ENCODE measurements at places on chromosomes 2 and 18. TPM values are rescaled to one million over a fixed set of nuclear protein-coding genes. Genes with fewer than 3 reads are reported as not detected.

- DNase-seq = no peak
Measured at GRCh38 chr2:43459446-43460173, 136.2 kb downstream of the THADA start.

- no peak for DNase-seq
Measured at GRCh38 chr2:16325976-16326510, 339.6 kb downstream of the CYRIA start.

DNA sequence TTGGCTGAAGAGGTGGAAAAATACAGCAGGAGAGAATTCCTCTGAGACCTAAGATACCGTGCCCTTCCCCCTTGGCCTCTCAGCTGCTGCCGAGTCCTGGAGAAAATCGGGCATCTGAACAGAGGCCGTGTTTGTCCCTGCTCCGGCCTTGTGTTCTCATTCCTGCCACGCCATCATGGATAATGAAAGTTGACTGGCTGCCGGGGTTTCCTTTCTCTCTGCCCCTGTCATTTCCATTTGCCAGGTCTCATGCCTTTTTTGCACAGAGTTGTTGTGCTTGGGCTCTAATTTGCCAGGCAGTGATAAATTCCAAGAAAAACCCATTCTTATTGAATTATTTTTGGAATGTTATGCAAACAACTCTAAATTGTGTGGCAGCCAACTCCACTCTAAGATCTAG is 496.9 kb upstream of the TNP1 start:
- no peak for DNase-seq

DNA sequence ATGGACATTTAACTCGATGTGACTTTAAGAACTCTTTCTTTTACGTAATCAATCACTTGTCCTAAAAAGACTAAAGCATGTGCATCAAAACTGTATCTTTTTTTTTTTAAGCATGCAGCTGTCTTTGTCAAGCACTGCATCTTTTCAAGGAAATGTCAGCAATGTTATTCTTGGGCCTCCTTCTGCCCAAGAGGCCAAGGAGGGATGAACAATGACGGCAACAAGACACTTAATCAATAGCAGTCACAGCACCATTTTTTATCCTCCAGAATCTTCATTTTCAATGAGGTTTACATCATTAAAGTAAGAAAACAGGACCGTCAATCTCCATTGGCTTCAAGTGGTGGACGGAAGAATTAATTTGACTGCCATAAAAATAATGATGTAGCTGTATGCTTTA is 253.8 kb downstream of the AFF3 start:
- no peak for DNase-seq

DNA sequence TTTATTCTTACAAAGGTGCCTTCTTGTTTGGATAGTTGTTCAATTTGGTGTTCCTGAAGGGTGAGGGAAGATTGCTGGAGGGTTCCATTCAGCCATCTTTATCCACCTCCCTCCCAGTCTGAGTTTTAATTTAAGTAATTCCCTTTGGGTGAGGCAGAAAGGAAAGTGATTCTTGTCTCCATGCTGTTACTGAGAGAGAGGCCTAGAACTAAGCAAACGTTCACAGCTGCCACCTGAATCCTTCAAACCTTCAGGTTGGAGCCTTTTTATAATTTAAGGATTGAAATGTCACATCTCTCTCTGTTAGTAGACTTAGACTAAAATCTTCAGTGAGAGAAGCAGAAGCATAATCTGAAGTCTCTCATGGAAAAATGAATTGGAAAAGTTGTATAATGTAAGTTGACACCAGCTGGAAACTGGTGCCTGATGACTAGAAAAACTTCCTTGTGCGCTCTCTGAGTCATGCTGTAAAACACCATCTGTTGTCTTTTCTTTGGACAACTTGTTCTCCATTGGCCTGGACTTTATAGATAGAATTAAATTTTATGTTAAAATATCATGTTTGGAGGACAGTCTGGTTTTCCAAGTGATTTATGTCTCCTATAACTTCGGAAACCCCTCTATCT is 14.6 kb downstream of the STRADB start:
- DNase-seq = no peak

GRCh38 chr2:14843507-14844204 is 211.1 kb downstream of the LRATD1 start:
- DNase-seq = no peak

DNA sequence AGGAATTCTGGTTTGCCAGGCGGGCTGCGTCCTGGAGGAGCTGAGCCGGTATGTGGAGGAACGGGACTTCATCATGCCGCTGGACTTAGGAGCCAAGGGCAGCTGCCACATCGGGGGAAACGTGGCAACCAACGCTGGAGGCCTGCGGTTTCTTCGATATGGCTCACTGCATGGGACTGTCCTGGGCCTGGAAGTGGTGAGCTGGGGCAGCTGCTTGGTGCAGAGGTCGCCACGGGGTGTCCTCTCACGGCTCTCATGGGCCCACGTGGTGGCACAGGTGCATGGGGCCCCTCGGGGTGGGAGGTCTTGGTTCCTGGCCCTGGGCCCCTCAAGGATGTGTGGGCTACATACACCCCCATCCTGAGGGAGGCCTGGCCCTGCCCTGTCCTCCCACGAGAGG is 9.2 kb downstream of the D2HGDH start:
- no peak for DNase-seq

- DNase-seq = no peak
Measured at GRCh38 chr18:58646334-58646862, 17.5 kb upstream of the ALPK2 start.

DNA sequence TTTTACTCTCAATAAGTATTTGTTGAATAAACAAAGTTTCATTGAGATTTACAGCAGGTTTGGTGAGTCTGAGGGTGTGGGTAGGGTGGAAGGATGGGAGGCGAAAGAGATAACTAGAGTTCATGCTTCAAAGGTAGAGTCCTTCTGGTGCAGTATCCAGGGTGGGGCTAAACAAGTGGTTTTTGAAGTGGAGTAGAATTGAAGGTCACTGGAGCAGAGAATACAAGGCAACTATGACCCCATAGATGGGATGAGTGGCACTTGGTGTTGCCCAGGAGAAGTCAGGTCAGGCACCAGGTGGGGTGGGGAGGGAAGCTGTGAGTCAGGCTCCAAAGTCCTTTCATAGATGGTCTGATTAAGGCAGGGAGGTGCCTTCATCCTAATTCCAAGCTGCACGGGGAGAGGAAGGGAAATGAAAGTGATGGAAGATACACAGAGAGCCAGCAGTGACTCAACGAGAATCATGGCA is 6.6 kb upstream of the CAB39 start:
- no peak for DNase-seq

DNA sequence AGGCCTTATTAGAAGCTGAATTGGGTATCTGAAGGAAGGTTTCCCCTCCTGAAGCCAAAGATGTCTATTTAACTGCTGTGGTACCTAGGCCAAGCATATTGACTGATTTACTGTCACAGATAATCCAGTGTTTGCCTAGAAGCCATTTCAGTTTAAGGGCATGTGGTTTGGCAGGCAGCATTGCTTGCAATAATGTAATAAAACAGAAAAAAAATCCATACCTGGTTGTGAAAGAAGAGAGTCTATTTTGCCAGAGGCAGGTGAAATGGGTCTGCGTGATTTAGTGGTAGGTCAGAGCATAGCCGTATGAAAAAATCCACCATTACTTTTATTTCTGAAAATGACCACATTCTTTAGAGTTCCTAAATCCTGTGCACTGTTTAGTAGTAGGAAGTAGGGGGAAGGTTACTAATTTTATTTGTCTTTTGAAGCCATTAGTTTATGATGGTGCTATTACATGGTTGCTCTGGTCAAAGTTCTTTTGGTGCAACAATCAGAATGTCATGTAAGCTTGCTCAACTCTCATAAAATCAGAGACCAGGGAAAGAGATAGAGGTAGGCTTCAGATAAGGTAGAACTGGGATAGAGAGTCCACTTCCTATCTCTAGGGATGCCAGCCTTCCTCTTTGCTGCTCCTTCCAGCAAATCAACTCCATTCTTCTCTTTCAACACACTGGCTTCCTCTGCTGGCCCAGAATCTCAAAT is 343.4 kb downstream of the GPD2 start:
- no peak for DNase-seq

DNA sequence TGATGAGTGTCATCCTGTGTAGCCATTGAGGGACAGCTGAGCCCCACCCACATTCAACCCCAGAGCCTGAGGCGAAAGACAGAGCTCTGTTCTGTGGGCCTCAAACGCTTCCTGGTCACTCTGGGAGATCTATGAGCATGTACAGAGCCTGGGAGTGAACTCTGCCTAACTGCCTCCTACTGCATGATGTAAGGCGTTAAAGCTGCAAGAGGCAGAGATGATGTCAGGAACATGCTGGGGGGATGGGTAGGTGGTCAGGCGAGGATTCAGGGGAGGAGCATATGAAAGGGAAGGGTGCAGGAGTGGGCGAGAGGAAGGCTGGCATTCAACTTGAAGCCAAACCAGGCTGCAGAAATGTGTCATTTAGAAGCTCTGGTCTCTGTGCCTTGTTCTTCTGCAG is 181.0 kb downstream of the TFCP2L1 start:
- no peak for DNase-seq

GRCh38 chr2:2861666-2862240 is 515.9 kb downstream of the EIPR1 start:
- no peak for DNase-seq

GRCh38 chr18:33573193-33573592 is 4.8 kb upstream of the ASXL3 start:
- DNase-seq = no peak

GRCh38 chr2:54402350-54402749 is 53.8 kb upstream of the SPTBN1 start:
- DNase-seq = no peak

- DNase-seq = no peak
Measured at GRCh38 chr18:12998332-12999060, 7.3 kb downstream of the CEP192 start.

GRCh38 chr2:132731441-132731840 is 61.4 kb upstream of the LYPD1 start:
- DNase-seq = no peak

GRCh38 chr18:58952858-58953257 is 88.2 kb downstream of the ZNF532 start:
- DNase-seq = no peak

DNA sequence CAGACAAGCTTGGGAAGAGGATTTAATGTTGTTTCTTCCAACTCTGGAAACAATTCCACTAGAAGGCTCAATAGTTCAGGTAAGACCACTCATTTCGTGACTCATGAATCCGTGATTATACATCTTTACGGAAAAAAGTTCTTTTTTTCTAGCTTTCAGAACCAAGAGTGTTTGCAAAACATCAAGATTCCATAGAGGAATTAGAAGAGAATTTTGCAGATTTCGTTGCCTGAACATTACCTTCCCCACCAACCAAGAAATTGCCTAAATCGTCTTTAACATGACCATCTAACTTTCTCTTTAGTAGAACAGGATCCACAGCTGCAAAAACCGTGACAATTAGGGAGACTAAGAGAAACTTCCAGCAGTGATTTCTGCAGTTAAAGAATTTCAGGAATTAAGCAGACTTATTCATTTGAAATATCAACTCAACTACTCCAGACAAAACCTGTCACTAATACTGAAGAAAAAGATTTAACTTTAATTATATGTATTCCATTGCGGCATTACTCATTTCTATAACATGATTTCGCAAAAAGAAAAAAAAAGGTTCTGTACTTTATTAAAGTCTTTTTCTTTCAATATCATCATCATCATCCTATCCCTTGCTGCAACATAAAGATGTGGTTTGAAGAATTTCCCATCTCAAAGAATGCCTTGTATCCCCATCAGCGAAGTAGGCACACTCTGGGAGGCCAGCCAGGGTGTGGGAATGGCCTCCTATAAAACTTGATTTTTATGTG is 1.9 kb upstream of the NAB1 start:
- no peak for DNase-seq

GRCh38 chr2:172168917-172169346 is 66.2 kb upstream of the DLX2 start:
- peak; percentile 16 for DNase-seq

DNA sequence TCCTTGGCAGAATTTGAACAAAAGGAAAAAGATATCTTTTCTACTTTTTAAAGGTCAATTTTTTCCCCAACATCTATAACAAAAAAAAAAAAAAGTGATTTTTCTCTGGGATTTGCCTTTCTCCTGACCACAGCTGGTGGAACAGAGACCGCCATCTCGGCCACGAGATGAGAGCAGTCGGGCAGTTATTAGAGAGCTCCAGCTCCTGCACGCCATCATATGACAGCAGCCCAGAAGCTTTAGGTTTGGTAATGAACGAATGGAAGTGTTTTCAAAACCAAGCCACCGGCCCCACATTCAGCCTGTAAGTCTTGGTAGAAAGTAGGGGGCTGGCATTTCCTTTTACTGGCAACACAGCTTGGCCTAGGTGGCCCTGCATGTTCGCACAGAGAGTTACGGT is 94.9 kb upstream of the FZD7 start:
- DNase-seq = no peak

DNA sequence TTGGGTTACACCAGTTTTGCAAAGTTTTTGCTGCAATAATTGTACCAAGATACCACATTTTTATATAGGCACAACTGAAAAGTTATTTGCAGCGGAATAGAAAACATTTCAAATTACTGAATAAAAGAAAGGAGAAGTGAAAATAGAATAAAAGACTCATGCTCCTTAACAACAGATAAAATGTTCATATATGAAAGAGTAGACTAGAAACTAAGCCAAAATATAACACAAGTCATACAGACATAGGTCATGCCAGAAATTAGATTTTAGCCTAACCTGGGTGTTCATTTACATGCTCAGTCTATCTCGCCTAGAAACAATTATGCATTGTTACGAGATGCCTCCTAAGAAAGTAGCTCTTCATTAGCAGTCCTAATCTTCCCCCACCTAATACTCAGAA is 16.4 kb upstream of the MAP3K20 start:
- DNase-seq = no peak

- no peak for DNase-seq
Measured at GRCh38 chr2:105329197-105329554, 359 bp downstream of the TGFBRAP1 start.

DNA sequence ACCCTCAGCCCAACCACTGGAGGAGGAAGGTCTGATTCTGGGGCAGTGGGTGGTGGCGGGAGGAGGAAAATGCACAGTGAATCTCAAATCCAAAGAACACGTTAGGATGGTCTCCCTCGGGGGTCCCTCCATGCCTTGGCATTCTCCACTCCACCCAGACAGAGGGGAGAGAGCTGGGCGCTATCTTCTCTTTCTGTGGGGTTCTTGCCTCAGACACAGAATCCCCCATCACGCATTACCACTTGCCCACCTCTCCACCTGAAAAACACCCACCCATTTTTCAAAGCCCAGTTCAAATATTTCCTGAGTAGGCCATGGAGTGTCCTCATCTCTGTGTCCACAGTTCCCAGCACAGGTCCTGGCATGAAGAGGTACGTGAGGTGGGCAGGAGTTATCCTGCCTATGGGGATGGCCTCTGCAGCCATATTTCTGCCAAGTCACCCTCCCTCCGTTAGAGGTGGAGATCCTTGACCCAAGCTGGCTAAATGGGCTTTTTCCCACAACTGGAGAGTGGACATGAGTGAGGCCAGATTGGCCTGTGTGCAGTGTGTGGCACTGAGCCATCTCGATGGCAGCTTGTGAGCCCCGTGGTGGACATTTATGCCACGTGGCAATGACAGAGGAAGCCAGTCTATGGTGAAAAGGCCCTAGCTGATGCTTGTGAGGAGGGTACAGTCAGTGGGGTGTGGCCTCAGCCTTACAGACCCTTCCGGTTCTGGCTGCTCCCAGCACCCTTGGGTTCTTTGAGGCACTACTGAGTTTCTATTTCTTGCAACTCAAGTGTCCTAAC is 9.5 kb upstream of the TEX261 start:
- no peak for DNase-seq

GCG gene
- total RNA-seq = not detected

REG3A gene
- total RNA-seq = not detected

CRYGD gene
- not detected for total RNA-seq

VAMP8 gene
- 86.5 TPM for total RNA-seq

UBXN4 gene
- 47.2 TPM for total RNA-seq

AFF3 gene
- 0.35 TPM for total RNA-seq

ZFP36L2 gene
- total RNA-seq = 8.2 TPM

ILKAP gene
- total RNA-seq = 28.9 TPM
